Sciatic nerve (tissue), 2 donors: ENCODE measurements at places on chromosomes 16 and 17.

GRCh38 chr17:21360048-21360447 lies 16.1 kb upstream of the KCNJ12 start:
- no peak for DNase-seq

DNA sequence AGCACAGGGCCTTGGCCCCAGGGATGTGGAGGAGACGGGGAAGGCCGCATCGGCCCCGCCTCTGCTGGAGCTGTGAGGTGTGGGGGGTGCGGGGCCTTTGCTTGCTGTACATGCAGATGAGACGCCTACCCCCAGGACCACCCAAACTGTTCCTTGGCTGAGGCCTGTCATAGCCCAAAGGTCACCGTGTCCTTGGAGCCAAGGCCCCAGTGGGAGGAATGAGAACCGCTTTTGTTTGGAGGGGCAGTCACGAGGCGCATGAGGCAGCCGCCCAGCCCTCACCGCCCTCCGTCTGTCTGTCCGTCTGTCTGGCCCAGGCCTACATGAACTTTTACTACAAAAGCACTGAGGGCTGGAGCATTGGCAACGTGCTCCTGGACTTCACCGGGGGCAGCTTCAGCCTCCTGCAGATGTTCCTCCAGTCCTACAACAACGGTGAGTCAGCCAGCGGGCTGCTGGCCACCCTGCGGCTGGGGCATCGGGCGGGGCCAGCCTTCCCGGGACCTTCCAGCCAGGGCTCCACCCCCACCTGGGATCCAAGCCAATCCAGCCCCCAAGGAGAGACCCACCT lies 8.8 kb downstream of the TAX1BP3 start:
- DNase-seq, result peak; percentile 89

GRCh38 chr17:59001158-59001814 lies 105.4 kb downstream of the TRIM37 start:
- no peak for DNase-seq

GRCh38 chr17:79808763-79809529 lies 12.1 kb upstream of the CBX8 start:
- no peak for DNase-seq

- DNase-seq, result no peak
Measured at GRCh38 chr17:81067391-81067811, 32.5 kb downstream of the BAIAP2 start.

GRCh38 chr16:46972429-46973206 lies 856 bp downstream of the DNAJA2 start:
- DNase-seq, result peak; percentile 65

- DNase-seq, result no peak
Measured at GRCh38 chr16:8512941-8513624, 77.2 kb downstream of the TMEM114 start.

GRCh38 chr16:11410376-11411058 lies 65.3 kb downstream of the RMI2 start:
- DNase-seq, result no peak

GRCh38 chr17:79842136-79842655 lies 3.0 kb upstream of the CBX4 start:
- DNase-seq, result no peak

- no peak for DNase-seq
Measured at GRCh38 chr16:25838724-25839186, 147.0 kb downstream of the HS3ST4 start.

DNA sequence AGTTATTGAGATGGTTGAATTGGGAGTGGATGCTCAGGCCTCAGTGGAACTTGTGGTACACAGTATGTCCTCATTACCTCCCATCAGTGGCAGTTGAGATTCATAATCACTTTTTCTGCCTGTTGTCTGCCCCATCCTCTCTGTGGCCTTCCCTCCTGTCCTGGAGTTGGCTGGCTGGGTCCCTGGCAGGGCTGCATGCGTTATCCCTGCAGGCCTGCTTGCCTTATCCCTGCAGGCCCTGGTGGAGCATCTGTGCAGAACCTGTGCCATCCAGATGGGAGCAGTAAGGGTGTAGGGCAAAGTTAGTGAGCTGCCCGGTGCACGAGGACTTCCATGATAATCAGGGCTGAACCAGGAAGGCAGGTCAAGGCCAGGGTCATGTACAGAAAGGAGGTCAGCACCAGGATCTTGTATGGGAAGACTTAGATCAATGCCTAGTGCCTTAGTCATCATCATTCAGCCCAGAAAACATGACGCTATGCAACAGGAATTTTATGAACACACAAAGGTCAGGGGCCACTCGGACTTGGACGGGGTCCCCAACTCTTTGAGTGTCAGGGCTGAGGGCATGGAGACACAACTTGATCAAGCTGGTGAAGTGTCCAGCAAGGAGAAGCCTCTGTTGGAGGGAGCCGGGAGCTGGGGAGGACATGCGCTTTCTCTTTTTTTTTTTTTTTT lies 47.2 kb downstream of the ABCC1 start:
- DNase-seq, result peak; percentile 74

DNA sequence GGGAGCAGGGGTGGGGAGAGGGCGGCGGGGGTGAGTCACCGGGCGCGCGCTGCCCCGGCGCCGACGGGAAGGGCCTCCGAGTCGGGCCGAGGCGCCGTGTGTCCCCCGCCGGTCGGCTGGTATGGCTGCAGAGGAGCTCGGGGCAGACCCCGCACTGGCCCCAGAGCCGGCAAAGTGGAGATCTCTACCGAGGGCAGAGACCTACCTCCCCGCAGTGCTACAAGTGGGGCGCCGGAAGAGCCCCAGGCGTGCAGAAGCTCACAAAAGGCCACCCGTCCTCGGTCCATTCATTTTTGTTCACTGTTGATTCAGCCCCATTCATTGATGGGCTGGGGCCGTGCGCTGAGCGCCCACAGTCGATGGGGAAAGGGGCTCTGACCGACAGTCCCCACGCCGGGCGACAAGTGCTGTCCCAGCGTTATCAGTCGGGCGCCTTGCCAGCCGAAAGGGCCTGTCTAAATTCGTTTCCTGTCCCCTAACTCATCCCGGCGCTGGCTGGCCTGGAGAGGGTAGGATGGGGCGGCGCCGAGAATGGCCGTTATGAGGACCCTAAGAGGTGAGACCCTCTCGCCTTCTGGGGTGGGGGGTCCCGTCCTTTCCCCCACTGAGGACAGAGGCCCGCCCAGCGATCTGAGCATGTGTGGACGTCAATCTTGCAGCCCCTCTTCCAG lies 709 bp upstream of the ENO3 start:
- DNase-seq, result peak; percentile 83

DNA sequence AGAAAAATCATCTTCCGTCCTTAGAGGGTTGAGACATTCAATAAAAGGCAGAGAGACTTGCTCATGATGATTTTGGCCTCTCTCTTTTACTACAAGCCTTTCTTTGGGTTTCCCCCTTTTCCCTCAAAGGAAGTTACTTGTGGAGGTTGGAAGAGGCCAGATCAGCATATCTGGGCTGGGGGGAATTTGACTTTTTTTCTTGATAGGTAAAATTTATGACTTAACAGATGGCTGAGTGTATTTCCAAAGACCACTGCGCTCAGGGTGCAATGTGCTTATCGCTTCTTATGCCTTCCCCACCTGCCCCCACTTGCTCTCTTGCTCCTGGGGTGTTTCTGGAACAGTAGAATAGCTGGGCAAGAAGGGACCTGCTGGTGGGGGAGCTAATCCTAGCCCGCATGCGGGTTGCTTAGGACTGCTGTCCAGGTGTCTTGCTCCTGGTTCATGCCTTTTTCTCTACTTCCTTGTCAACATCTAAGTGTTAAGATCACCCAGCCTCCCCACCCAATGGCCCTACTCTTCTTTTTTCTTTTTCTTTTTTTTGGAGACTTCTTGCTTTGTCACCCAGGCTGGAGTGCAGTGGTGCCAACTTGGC lies 131.9 kb downstream of the MSI2 start:
- no peak for DNase-seq

DNA sequence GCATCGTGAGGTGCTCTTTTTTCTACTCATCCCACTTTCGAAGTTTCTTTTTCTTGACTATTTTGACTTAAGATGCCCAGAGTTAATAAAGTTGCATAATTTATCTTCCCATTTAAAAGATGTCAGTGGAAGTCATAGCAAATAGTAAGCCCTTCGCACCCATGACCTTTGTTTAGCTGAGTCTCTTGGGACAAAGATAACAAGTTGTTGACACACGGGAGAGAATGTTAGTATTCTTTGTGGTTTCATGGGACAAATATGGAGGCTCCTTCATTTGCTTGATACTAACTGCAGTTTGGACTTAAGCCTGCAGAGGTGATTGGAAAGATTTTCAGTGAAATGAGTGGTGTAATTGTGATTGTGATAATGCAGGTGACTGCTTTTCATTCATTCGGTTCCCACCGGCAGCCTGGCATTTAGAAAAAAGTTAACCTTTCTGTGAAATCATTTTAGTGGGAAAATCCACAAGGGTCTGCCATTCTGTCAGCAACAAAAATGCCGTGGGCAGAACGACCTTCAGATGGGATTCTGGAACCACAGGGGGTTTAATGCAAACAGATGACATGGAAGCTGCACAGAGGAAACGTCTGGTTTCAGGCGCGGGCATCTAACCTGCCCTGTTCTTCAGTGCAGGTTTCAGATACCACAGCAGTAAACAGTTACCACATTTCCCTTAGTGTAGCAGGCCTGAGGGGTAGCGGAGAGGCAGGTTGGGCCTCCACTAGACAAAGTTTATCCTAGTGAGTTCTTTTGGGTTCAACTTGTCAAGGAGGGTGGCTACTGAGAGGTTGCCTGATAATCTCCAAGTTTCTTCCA lies 123.0 kb downstream of the RPTOR start:
- no peak for DNase-seq

DNA sequence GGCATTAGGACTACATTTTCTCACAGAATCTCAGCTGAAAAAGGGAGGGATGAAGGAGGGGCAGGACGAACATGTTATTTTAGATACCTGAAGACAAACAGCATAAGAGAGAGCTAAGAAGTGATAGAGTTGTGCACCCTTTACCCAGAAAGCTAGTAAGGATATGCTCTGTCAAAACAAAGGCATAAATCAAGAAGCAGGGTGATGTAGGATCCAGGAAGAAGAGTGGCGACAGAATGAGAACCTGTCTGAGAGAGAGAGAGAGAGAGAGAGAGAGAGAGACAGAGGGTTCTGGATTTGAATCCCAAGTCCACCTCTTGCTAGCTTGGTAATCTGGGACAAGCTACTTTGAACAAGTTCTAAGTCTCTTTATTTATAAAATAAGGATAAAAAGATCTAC lies 103.4 kb downstream of the SPAG9 start:
- DNase-seq, result no peak

DNA sequence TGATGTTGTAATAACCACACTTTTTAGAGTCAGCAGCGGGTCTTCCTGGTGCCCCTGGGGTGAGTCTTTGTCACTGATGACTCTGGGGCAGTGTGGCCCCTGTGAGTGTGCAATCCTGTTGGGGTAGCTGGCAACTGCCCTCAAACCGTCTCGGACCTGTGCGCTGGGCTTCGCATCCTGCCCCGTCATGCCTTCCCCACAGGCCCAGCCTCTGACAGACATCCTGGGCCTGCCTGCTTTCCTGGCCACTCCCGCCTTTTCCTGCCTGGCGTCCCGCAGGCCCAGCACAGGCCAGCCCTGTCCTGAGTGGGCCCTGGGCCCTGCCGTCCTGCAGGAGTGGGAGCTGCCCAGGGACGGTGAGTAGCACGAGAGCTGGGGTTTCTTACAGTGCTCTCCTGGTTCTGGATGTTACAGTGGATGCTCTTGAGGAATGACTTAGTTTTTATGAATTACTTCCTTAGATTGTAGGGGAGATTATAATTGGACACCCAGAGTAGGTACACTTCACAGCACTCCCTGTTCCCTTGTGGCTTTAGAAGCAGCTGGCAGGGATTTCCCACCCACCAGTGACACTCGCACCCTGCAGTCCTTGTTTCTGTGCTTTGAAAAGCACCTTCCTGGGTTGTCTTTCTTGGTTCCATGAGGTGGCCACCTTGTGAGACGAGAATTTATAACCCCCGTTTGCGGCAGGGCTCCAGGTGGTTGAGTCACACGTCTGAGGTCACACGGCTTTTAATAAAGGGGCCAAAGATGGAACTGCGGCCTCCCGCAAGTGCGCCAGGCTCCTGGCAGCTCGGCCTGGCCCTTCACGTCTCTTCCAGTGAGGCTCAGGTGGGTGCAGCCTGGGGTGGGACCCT lies 50.0 kb upstream of the CAPN15 start:
- DNase-seq, result no peak

DNA sequence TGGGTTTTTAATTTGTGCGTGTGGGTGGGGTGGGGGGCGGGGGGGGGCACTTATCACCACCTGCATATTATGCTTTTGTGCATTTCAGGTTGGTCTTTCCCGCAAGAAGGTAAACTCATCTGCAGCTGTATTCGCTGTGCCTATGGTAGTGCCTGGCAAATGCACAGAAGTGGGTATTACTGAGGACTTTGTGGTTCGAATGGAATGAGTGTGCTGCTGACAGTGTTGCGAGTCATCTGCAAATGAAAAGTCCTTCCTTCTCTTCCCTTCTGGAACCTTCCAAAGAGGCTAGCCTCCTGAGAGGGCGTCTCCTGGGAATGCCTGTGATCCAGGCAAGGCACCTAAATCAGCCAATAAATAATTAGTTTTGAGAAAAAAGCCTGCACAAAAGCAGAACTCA lies 532.9 kb downstream of the MAF start:
- no peak for DNase-seq

GRCh38 chr16:87502308-87502969 lies 9.6 kb upstream of the ZCCHC14 start:
- DNase-seq, result no peak

GRCh38 chr17:50062293-50063243 lies 6.7 kb downstream of the ITGA3 start:
- DNase-seq, result no peak

GRCh38 chr17:35191001-35191695 lies 3.0 kb downstream of the SLC35G3 start:
- no peak for DNase-seq

DNA sequence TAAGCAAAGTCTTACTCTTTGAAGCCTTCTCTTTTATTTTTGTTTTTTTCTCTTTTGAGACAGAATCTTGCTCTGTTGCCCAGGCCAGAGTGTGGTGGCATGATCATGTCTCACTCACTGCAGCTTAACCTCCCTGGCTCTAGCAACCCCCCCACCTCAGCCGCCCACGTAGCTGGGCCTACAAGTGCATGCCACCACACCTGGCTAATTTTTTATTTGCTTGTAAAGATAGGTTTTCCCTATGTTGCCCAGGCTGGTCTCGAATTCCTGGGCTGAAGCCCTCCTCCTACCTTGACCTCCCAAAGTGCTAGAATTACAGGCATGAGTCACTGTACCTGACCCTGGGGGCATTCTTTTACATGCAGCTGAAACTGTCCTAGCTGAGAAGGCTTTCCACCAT lies 154.7 kb downstream of the PRKCB start:
- no peak for DNase-seq

DNA sequence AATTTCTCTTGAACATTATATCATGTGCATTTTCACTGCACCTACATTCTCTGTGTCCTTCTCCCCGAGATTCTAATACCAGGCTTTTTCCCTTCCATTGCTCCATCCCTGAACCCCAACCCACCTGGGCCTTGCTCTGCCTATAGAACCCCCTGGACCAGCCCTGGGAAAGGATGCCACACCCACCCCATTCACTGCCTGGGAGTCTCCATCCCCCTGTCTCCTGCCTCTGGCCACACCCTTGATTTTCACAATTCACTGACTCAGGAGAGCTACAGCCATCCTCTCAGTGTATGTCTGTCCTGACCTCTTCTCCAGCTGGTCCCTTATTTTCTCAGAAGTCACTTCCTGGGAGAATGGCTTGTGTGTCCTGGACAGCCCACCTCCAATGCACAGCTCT lies 27.9 kb upstream of the NGFR start:
- DNase-seq, result no peak
